G401 (cell line): ENCODE measurements at places on chromosomes 3 and 15.

DNA sequence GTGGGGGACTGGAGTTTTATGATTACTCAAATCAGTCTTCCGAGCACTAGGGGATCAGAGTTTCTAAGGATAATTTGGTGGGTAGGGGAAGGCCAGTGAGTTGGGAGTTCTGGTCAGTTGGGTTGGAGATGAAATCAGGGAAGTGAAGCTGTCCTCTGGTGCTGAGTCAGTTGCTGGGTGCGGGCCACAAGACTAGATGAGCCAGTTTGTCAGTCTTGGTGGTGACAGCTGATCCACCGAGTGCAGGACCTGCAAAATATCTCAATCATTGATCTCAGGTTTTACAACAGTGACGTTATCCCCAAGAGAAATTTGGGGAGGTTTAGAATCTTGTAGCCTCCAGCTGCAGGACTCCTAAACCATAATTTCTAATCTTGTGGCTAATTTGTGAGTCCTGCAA is 249.4 kb downstream of the FAM43A start:
- DNase-seq, result no peak

DNA sequence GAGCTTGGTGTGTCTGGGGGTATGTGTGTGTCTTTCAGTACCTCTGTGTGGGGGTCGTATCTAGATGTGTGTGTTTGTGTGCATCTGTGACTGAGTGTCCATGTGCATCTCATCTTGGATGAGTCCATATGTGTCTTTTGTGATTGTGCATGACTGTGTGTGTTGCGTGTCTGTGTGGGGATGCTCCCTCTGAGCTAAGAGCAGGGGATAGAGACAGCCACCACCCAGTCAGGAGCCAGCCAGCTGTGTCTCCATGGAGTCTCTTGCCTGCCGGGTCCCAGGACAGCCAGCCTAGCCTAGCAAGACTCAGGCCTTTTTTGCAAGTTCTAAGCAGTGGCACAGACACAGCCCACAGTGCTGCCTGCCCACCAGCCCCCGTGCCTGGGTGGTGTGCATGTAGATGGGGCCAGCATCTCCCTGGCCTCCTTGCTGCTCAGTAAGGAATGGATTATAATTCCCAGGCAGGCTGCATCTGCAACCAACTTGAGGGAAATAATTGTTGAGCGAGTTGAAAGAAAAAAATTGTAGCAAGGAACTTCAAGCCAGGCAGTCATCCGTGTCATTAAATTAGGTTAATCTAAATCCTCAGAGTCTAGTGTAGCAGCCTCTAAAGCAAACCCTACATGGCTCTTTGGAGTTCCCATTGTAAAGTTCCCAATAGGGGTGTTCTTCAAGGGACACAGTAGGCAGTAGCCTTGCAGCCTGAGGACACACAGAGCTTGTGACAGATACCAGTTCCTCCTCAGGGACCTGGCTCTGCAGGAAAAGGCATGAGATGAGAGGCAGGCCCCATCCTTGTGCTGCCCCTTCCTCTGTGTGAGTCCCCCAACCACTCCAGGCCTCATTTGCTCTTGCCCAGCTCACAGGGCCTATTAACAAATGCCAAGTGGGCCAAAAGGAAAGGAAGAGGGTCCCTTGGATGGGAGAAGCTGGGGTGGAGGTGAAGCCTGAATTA is 35.9 kb upstream of the MRPS22 start:
- no peak for DNase-seq

DNA sequence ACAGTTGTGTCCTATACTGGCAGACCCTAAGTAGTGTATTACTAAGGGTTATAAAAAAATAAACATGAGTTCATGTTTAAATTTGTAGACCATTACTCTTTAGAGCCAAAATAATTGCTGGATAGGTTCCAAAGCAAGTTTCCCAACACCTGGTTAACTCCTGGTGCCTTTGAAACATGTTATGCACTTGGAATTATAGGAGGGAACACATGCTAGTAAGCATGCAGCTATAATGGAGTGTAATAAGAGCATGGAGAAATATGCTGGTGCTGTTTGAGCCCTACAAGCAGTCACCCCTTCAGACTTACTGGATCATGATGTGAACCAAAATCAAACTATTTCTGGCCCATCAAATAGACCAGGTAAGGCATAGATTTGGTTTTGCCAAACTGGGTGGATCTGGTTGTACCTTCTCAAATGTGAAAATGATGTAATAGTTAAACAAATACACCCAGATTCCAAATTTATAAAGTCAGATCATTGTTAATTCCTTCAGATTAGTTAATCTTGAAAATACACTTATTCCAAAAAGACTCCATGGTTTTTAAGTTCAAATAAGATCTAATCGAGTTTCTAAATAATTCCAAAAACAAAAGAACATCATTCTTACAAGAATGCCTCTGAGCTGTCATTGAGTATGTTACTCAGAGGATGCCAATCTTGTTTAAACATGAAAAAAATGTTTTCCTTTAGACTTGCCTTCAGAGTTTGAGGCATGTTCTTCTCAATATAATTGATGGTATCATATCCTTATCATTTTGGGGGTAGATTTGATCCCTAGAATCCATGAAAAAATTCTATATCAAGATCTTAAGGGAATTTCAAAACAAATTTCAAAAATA is 69.3 kb downstream of the LRRC28 start:
- DNase-seq, result no peak

- no peak for DNase-seq
Observed at GRCh38 chr15:88990185-88990679, 77.1 kb upstream of the MFGE8 start.
